ENCODE measurements at places on chromosomes 7 and 10.

GRCh38 chr7:17500736-17501135 lies 202.3 kb downstream of the AHR start:
- no peak for DNase-seq

DNA sequence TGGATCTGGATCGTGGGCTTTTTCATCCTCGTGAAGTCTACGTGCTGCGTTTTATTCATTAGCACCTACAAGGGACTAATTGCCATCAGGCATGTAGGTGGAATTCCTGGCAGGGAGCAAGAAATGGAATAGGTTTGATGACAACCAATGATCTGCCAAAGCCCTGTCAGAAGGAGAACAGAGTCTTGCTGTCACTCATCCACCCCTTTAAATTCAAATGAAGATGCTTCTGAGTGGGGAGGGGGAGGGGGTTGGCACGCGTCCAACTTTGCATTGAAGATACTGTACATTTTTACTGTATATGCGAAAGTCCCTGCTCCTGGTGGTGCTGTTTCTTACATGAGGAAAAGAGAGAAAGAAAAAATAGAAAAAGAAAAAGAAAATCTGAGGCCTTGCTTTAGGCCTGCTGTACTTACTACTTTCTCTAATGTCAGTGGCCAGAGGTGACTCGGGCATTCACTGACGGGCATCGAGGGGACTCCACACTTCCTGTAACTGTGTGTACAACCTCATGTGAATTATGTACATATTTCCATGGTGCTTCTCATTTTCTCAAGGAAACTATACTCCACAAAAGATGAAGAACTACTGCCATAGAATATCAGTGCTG lies 569.1 kb downstream of the INHBA start:
- no peak for DNase-seq

- no peak for DNase-seq
Measured at GRCh38 chr7:42939457-42940240, 7.5 kb downstream of the MRPL32 start.

- no peak for DNase-seq
Measured at GRCh38 chr7:105643851-105644250, 62.6 kb upstream of the EFCAB10 start.

DNA sequence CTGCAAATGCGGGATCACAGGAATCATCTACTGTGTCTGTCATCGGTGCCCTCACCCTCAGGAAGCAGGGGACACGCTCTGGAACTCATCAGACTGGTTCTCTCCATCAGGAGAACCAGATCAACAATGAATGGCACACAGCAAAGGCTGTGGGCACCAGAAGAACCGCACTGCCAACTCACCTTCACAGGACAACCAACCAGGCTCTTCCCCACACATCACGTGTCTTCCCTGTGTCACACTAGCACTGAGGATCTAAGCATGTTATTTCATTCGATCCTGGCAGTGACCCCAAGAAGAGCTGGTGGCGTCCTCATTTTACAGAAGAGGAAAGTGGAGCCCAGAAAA lies 106.1 kb downstream of the TNS3 start:
- no peak for DNase-seq

GRCh38 chr7:123716877-123717276 lies 31.9 kb downstream of the WASL start:
- no peak for DNase-seq

DNA sequence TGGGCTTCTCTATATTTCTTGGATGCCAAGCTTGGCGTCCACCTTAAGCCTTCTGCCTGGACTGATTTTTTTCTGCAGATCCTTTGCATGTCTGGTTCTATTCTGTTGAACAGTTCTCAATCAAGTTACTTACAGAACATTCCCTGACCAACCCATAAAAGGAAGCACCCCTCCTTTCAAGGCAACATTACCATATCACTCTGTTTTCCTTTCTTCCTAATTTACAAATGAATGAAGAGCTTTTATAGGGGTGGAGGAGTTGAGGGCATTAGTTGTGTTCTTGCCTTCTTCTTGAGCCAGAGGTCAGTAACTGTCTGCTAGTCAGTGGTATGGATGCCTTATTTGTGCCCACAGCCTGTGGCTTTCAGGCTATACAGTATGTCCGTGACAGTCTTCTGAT lies 361.0 kb downstream of the PHTF2 start:
- no peak for DNase-seq

DNA sequence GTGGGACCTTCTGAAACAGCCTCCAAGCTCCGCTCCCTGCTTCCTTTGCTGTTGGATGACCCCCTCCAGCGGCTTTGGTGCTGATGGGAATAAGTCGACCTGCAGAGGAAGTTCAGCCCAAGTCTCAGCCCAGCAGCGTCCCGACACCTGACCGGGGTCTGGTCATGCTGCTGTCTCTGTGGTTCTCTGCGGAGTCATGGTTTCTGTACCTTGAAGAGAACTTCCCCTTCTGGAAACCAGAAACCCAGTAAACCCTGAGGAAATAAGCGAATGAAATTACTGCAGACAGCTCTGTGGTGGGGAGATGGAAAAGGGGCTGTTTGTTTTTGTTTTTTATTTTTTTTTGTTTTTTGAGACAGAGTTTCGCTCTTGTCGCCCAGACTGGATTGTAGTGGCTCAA lies 18.3 kb upstream of the ZNF12 start:
- no peak for DNase-seq

DNA sequence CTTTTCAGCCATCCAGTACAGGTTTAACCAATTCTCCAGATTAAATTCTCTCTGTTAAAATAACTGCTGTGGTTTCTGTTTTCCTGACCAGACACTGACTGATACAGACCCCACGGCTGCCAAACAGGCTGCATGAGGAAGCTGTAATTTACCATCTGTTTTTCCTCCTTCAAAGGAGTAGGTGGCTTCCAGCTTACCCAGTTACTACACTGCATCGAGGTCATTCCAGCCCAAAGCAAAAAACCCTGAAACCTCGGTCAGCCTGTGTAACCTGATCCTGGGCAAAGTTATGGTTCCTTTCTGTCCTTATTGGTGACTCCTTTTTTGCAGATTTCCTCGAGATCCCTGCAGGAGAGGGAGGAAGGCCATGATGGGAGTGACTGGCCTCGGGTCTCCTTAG lies 27.9 kb upstream of the LOXL4 start:
- DNase-seq = no peak

DNA sequence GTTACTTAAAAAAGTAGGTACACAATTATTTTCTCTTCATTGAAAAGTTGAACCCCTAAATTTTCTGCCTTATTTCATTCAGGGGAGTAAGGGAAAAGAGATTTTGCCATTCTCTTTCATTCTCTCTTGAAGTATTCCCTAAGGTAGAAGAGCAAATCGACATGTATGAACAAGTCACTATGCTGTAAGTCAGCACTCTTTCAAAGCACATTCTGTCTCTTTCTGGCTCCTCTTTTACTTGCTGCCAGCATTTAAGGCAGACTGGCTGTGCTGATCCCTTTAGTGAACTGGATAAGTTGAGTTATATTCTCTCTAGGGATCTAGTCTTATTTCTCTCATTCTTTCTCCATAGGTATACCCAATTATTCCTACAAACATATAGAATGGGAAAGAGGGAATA lies 222.3 kb upstream of the ZWINT start:
- DNase-seq = no peak

- DNase-seq = no peak
Measured at GRCh38 chr10:69449841-69450240, 1.4 kb upstream of the TSPAN15 start.

DNA sequence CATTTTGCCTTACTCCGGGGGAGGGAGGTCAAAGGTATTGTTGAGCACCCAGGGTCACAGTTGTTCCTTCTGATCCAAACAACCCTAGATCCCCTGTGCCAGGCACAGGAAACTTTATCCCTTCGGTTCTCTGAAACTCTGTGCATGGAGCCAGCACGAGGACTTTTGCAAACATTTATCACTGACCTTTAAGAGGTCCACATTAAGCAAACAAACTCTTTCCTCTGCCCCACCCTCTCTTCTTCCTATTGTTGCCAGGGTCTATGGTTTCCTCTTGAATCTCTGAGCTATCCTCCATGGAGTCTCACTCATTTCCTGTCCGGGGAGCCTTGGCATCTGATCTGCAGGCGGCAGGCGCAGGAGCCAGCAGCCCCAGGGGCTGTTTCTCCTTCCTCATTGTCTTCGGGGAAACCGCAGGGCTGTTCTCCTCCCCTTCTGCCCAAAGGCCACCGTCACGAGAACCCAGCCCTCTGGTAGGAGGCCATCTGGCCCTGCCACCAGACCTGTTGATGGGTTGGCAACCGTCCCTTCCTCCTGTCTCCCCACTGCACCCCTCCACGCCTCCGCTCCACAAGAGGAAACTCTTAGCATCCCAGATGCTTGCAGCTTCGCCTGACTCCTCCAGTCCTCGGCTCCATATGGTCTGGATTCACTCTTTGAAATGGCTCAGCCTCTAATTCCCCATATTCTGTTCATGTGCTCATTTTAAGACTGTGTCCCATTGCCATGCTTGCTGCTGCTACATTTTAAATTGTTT lies 327.3 kb upstream of the NRP1 start:
- DNase-seq = no peak
